Vagina (tissue), 2 donors: ENCODE measurements at places on chromosomes 11 and 22. TPM values are rescaled to one million over a fixed set of nuclear protein-coding genes. Genes with fewer than 3 reads are reported as not detected.

DNA sequence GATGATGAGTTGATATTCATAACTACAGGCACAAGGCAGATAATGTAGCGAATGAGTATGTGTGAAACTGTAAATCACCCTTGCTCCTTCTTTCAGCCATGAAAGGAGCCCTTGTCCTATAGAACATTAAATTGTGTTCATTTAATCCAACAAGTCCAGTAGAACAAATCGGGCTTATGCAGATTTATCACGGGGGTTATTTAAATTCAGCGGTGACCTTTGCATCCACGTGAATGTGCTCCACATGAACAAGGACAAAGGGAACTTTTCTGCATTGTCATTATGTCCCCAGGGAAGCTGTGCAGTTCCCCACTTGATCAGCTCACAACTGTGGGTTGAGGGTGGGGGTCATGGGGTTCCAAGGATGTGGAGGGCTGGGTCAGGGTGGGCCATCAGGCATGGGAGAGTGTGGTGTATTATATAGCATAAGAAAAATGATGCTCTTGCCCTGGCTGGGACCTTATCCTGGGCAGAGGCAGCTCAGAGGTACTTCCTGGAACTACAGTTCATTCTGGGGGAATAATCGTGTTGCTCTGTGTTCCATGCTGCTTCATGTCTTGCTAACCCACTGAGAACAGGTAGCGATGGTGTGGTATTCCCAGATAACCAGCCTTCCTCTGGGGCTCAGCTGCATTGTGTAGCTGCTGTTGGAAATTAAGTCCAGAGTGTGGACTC is 306.6 kb downstream of the FAT3 start:
- no peak overlapping the region for H3K27ac ChIP-seq
- no peak for DNase-seq
- no peak overlapping the region for H3K4me3 ChIP-seq
- peaks cover 10% of the 10 kb centered on the region for H3K4me1 ChIP-seq
- no peaks in the 10 kb centered on the region for H3K27me3 ChIP-seq

DNA sequence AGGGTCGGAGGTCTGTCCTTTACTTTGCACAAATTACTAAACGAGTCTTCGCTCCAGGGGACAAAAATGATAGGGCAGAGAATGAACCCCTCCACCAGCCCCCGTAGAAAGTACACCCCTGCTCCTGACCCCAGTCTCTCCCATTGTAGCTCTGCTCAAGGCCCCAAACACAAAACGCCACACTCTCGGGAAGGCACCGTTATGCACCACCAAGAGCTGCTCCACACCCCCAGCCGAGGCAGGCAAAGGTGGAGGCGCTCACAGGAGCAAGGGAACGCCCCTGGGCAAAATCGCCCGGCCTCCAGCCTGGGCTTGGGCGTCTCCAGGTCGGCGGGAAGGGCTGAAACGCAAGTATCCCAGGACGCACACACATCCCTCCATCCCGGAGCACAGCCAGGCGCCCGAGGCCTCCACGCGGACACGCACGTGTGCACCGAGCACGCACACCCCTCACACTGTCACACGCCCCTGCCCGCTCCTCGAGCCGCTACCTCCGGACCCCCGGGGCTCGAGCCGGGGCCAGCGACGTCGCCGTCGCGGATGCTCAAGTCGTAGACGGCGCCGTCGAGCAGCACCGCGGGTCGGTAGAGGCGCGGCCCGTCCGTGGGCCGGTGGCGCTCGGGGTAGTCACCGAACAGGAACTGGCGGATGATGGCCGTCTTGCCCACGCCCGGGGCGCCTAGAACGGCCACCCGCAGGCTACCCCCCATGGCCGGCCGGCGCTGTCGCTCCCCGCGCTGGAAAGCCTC is 786 bp downstream of the RASL10A start:
- H3K27me3 ChIP-seq, result peaks cover 4% of the 10 kb centered on the region
- no peaks in the 10 kb centered on the region for H3K36me3 ChIP-seq
- DNase-seq, result no peak
- H3K4me3 ChIP-seq, result peak overlapping the region; percentile 27
- H3K27ac ChIP-seq, result no peak overlapping the region
- peaks cover 53% of the 10 kb centered on the region for H3K4me1 ChIP-seq

The PTPRCAP gene
- total RNA-seq, result 18.2 TPM

DNA sequence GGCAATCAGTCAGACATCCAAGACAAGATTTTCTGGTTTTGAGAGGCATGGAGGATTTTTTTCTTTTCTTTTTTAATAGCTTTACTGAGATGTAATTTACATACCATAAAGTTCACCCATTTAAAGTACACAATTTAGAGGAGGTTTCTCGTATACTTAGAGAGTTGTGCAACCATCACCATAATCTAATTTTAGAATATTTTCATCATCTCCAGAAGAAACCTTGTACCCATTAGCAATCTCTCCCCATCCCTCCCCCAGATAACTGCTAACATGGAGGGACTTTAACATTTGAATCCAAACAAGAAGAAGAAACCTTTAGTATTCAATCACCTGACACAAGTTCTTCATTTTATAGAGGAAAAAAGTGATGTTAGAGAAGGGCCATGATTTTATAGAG is 83.6 kb downstream of the CLPB start:
- no peaks in the 10 kb centered on the region for H3K27me3 ChIP-seq
- H3K4me1 ChIP-seq, result no peaks in the 10 kb centered on the region
- no peak for DNase-seq
- no peaks in the 10 kb centered on the region for H3K36me3 ChIP-seq

- H3K4me1 ChIP-seq, result no peaks in the 10 kb centered on the region
- H3K27me3 ChIP-seq, result no peaks in the 10 kb centered on the region
- H3K36me3 ChIP-seq, result no peaks in the 10 kb centered on the region
- no peak for DNase-seq
- H3K4me3 ChIP-seq, result no peak overlapping the region
Measured at GRCh38 chr11:77596626-77597025, 6.9 kb downstream of the AQP11 start.

The OR52I1 gene
- total RNA-seq, result not detected

GRCh38 chr11:65502555-65503367 is 3.9 kb downstream of the MALAT1 start:
- peaks cover 19% of the 10 kb centered on the region for H3K36me3 ChIP-seq
- DNase-seq, result no peak
- H3K27ac ChIP-seq, result peak overlapping the region; percentile 100
- H3K4me3 ChIP-seq, result peak overlapping the region; percentile 77
- H3K4me1 ChIP-seq, result peaks cover 37% of the 10 kb centered on the region

The ELMOD1 gene
- not detected for total RNA-seq

- H3K27me3 ChIP-seq, result no peaks in the 10 kb centered on the region
- H3K4me1 ChIP-seq, result peaks cover 12% of the 10 kb centered on the region
- no peak overlapping the region for H3K27ac ChIP-seq
- no peak for DNase-seq
- H3K4me3 ChIP-seq, result no peak overlapping the region
- H3K36me3 ChIP-seq, result no peaks in the 10 kb centered on the region
Measured at GRCh38 chr22:41260871-41261270, 20.1 kb upstream of the CHADL start.

- DNase-seq, result no peak
- no peak overlapping the region for H3K4me3 ChIP-seq
- H3K27me3 ChIP-seq, result no peaks in the 10 kb centered on the region
- no peaks in the 10 kb centered on the region for H3K36me3 ChIP-seq
Measured at GRCh38 chr11:69801513-69802335, 17.5 kb downstream of the FGF3 start.

- H3K27ac ChIP-seq, result peak overlapping the region; percentile 44
- H3K4me3 ChIP-seq, result peak overlapping the region; percentile 89
Measured at GRCh38 chr11:66957971-66958231, 282 bp downstream of the PC start.

The ZNF214 gene
- total RNA-seq, result 3.9 TPM

The RHOD gene
- 26.5 TPM for total RNA-seq

DNA sequence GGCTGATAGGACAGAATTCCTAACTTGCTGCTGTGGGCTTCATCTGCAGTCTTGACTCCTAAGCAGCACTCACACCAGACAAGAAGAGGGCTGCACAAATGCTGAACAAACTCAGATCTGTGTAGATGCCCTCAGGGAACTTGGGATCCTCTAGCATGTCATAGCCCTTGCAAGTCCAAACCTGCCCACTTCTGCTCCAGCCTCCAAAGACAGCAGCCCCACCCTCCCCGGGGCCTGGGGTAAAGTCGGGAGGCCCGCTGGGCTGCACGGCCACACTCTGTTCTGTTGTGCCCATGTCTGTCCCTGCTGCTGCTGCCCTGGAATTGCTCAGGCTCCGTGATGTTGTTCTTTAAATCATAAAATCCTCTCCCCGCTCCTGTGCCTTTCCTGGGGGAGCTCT is 28.3 kb downstream of the DRD2 start:
- no peaks in the 10 kb centered on the region for H3K4me1 ChIP-seq
- H3K27me3 ChIP-seq, result no peaks in the 10 kb centered on the region
- H3K4me3 ChIP-seq, result no peak overlapping the region

GRCh38 chr11:125062931-125063428 is at the start of gene SLC37A2:
SLC37A2 (plus strand) TSS chr11:125063305; CDS start chr11:125063368, 63 bp downstream.
- peak within 1 kb of the TSS; percentile 44 for H3K4me3 ChIP-seq
- H3K27me3 ChIP-seq, result no peaks in the 10 kb centered on the region
- DNase-seq, result no peak
- peaks cover 10% of the 10 kb centered on the region for H3K4me1 ChIP-seq

GRCh38 chr22:37501610-37502341 is 15.6 kb upstream of the MFNG start:
- H3K4me3 ChIP-seq, result no peak overlapping the region
- H3K27me3 ChIP-seq, result no peaks in the 10 kb centered on the region
- DNase-seq, result no peak
- peaks cover 21% of the 10 kb centered on the region for H3K4me1 ChIP-seq
- H3K36me3 ChIP-seq, result no peaks in the 10 kb centered on the region

- H3K27me3 ChIP-seq, result no peaks in the 10 kb centered on the region
- no peak overlapping the region for H3K4me3 ChIP-seq
- no peak for DNase-seq
- H3K27ac ChIP-seq, result no peak overlapping the region
Measured at GRCh38 chr11:121570453-121570852, 117.7 kb upstream of the SORL1-AS1 start.

- peak overlapping the region; percentile 74 for H3K27ac ChIP-seq
- H3K36me3 ChIP-seq, result no peaks in the 10 kb centered on the region
- peak overlapping the region; percentile 91 for H3K4me3 ChIP-seq
- H3K4me1 ChIP-seq, result peaks cover 36% of the 10 kb centered on the region
Measured at GRCh38 chr11:748007-748359, 719 bp downstream of the TALDO1 start.

The OR5B3 gene
- not detected for total RNA-seq

DNA sequence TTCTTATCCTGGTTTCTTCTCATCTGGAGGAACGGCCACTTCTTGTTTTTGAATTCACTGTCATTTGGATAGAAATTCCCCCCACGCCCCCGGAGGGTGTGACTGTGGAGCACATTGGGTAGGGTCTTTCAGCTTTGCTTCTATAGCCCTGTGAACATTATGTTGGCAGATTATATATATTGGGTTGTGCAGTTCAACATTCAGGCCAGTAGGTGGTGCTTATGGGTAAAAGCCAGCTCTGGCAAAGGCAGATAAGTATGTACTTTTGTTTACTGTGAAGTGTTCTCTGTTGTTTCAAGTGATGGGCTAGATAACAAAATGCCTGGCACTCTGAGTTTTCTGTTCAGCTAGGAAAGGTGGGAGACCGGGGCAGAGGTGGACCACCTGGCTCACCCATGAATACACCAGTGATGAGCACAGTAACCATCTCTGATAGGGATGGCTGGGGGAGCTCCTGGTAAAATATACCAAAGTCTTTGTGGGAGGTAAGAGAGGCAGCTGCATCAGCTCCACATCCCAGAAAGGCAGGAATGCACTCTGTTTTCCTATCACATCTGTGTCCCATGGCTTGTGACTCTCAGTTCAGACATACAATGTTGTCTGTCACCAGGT is 1348.2 kb upstream of the RAG2 start:
- H3K4me1 ChIP-seq, result no peaks in the 10 kb centered on the region
- DNase-seq, result no peak
- no peaks in the 10 kb centered on the region for H3K27me3 ChIP-seq

DNA sequence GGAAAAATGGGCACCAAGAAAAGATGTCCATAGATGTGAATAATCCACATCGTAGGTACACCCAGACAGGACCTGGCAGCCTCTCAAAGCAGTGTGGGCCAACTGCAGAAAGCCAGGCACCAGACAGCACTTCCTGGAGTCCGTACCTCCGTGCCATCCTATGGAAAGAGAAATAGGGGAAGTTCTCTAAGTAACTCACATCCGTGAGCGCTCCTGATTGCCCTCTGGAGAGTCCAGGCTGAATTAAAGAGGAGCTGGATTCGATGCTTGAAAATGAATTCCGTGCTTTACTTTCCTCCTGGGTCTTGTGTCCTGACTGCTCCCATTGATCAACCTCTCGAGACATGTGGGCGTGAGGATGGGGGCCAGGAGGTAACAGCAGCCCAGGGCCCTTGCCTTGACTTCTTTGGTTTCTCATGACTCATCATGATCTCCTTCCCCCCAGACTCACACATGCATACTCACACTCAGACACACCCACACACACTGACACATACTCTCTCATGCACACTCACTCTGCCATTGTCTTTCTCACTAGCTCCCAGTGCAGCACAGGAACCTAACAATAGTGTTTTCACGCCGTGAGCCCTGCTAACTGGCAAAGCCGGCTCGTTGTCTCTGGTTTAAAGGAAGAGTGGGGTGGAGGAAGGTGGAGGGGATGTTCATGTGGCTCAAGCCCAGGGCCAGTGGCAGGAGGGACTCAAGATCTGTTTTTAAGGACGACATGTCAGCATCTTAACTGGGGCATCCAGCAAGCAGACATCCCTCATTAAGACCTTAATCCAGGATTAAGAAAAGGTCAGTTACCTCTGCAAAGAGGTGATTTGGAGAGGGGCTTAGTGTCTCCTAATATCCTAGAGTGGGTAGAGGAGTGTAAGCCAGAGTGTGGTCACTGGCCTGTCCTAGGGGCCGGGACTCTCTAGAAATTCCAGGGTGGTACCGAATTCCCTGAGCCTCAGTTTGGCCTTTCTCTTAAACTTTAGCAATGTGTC is 104.2 kb downstream of the SCN3B start:
- no peak overlapping the region for H3K4me3 ChIP-seq
- DNase-seq, result no peak
- H3K27me3 ChIP-seq, result no peaks in the 10 kb centered on the region

- DNase-seq, result no peak
- no peaks in the 10 kb centered on the region for H3K4me1 ChIP-seq
- H3K4me3 ChIP-seq, result no peak overlapping the region
- no peaks in the 10 kb centered on the region for H3K36me3 ChIP-seq
- H3K27me3 ChIP-seq, result no peaks in the 10 kb centered on the region
- H3K27ac ChIP-seq, result no peak overlapping the region
Measured at GRCh38 chr11:109864834-109865547, 228.2 kb upstream of the ZC3H12C start.

- no peak overlapping the region for H3K4me3 ChIP-seq
- no peaks in the 10 kb centered on the region for H3K27me3 ChIP-seq
- no peak for DNase-seq
- no peaks in the 10 kb centered on the region for H3K36me3 ChIP-seq
Measured at GRCh38 chr22:19876941-19877625, 22.4 kb upstream of the GNB1L start.
